ENCODE measurements at places on chromosomes 16 and 17.

DNA sequence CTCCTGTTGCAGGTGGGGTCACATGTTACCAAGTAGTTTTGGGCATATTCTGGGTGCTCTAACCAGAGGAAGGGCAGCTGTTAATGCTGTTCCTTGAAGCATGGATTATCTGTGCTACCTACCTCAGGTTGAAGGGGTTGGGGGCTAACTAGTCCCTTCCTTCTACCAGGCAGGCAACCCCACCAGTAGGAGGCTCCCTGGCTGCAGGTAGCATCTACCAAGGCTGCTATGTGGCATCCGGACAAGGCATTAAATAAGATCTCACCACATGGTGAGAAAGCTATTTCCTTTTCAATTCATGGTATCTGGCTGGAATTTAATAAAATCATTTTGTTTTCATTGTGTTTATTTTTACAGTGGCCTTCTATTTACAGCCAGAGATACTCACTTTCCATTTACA lies 62.5 kb downstream of the CACNG3 start:
- no peak for DNase-seq

DNA sequence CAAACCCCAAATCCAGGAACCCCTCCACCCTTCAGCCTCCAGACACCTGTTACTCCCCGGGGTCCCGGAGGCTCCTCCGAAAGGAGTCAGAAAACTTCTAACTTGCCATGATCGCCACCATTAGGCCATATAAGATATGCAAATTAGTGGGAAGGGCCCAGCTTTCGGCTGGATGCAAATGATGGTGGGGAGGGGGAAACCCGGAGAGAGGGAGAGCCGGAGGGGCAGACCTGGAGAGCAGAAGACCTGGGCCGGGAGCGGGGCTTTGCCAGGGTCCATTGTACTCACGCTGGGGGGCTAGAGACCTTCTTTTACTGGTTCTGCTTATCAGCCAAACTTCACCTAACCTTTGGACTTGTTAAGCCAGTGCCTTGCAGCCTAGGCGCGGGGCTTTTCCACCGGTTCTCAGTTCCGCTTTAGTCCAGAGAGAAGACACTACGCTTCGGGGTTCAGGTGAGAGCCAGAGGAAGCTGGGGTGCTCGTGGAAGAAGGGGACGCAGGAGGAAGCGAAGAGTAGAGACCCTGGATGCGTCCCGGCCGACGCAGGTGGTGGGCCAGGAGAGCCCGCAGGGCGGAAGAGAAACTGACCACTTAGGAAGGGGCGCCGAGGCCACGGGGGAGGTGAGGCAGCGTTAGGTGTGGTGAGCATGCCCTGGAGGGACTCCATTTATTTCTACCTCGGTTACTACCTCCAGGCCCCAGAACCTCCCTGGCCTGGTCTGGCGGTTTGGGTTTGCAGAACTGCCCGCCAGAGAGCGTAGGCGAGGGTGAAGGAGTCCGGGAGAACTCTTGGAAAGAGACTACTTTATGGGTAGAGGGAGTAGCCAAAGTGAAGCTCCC lies at the start of gene HNF1B:
Gene HNF1B (minus strand): TSS at position 99 of the 840 bp plus-strand sequence. CDS start 175 bp downstream, outside the sequence.
- DNase-seq, result no peak

DNA sequence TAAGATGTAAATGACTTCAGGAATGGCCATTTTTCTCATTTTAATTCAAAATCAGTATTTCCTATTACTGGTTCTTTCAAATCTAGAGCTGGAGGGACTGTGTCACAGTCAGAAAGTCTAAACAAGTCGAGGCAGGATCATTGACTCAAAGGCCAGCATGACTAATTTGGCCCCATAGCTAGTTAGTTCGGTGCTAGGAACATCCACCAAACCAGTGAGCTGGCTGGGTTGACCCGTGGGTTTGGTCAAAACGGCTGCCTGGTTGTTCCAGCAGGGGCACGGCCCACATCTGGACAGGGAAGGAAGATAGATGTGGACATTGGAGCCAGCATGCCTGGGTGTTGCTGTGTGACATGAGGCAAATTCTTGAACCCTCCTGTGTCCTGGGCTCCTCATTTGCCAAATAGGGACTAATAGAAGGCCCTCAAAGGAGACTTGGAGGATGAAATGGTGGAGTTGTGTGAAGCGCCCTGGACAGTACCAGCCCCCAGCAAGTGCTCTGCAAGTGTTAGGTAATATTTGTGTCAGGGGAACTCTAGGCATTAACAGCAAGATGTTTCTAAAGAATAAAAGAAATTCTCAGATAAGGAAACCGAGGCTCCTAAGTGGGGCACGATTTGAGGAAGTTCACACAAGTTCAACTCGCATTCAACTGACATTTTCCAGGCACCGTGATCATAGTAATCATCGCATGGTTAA lies 46.2 kb downstream of the MEOX1 start:
- no peak for DNase-seq

DNA sequence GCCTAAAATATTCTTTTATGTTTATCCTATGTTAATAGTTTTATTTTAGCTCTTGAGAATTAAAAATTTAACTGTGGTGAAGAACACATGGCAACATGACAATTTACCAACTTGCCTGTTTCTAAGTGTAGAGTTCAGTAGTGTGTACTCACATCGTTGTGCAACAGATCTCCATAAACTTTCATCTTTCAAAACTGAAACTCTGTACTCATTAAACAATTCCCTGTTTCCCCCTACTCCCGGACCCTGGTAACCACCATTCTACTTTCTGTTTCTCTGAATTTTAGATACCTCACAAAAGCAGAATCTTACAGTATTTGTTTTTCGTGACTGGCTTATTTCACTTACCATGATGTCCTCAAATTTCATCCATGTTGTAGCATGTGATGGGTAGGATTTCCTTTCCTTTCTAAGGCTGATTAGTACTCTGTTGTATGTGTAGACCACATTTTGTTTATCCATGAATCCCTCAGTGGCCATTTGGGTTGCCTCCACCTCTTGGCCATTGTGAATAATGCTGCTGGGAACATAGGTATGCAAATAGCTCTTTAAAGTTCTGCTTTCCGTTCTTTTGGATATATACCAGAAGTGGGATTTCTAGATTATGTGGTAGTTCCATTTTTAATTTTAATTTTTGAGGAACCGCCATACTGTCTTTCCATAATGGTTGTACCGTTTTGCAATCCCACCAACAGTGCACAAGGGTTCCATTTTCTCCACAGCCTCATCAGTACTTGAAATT lies 17.4 kb downstream of the IST1 start:
- DNase-seq, result no peak

GRCh38 chr16:58614212-58614611 lies 15.4 kb downstream of the CNOT1 start:
- no peak for DNase-seq

GRCh38 chr17:40949418-40949817 lies 12.0 kb upstream of the KRT23 start:
- no peak for DNase-seq

DNA sequence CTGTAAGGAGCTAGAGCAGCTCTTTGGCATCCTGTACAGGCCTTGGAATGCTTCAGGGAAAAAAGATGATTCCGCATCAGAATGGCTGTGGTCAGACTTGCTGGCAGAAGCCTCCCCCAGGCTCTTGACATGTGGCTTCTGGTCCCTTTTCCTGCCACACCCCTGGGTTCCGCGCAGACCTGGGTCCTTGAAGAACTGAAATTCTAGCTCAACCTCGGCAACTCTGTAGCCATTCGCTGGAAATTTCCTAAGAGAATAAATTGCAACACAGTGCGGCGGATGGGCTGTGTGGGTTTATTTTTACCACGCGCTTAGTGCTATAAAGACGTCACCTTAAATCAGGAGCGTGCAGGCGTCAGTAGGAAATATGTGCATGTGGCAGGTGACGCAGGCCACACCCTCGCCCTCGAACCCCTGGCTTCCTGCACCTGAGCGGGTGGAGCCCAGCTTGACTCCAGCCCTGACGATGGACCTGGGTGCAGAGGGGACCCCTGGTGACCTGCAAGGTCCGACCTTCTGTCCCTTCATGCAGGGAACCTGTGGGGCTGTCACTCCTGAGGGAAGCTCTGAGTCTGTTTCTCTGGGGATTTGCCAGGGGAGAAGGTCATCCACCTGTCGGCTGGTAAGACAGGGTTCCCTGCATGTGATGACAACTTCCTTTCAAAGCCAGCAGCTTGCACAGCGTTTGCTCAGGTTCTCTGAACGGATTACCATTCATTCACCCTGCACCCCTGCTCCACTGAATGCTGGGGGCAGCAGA lies 46.3 kb downstream of the METRNL start:
- DNase-seq, result no peak

DNA sequence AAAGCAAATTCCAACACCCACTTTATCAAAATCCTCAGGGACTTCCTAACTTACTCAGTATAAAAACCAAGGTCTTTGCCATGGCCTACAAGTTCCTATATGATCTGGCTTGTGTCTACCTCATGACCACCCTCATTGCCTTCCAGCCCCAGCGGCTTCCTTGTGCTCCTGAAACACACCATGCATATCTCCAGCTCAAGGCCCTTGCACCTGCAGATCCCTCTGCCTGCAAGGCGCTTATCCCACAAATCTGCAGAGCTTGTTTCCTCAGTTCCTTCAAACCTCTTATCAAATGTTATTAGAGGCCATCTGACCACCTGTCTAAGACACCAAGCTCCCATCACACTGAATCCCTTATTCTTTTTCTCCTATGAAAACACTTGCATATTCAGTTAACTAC lies 2.6 kb downstream of the BBS2 start:
- DNase-seq, result no peak

GRCh38 chr16:12600116-12600515 lies 203.6 kb downstream of the CPPED1 start:
- DNase-seq, result no peak

DNA sequence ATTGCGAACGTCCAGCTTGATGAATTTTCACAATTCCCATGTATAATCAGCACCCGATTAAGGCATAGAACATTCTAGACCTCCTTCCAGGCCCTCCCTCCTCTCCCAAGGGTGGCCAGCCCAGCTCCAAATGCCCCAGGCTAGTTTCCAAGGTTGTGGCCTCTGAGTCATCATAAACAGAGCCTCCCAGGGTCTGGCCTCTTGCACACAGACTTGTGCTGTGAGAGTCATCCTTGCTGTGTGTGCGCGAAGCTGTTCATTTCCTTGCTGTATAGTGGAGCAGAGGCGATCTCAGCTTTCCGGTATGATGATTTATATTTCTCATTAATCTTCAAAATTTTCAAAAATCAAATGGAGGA lies 20.5 kb upstream of the JPH3 start:
- no peak for DNase-seq

GRCh38 chr17:17814162-17815061 lies 22.4 kb downstream of the SREBF1 start:
- DNase-seq, result no peak

- DNase-seq, result no peak
These were observed 406.0 kb upstream of the MAF start for GRCh38 chr16:80006241-80007215.

DNA sequence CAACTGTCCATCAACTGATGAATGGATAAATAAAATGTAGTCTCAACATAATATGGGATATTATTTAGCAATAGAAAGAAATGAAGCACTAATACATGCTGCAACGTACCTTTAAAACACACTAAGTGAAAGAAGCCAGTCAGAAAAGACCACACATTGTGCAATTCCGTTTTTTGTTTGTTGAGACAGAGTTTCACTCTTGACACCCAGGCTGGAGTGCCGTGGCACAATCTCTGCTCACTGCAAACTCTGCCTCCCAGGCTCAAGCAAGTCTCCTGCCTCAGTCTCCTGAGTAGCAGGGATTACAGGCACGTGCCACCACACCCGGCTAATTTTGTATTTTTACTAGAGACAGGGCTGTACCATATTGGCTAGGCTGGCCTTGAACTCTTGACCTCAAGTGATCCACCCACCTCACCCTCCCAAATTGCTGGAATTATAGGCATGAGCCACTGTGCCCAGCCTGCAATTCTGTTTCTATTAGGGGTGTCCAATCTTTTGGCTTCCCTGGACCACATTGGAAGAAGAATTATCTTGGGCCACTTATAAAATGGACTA lies 40.1 kb downstream of the SCNN1B start:
- DNase-seq, result no peak

- DNase-seq, result no peak
These were observed 56.0 kb downstream of the TNFRSF13B start for GRCh38 chr17:16915752-16916556.

GRCh38 chr17:42709561-42709960 lies 27.2 kb downstream of the CNTNAP1 start:
- no peak for DNase-seq

DNA sequence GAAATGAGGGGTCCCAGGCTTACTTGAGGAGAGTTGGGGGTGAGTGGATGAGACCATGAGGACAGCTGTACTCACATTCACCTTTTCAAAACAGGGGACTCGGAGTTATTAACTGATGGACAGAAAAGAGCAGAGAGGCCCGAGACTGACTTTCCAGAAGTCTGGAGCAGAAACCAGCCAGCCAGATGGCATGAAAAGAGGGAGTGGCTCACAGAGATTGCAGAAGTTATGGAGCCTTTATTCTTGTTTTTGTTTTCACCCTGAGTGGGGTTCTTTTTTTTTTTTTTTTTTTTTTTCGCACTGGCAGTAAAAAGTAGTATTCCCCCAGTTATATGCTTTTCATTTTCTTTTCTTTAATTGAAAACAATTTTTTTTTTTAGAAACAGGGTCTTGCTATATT lies 18.9 kb downstream of the TVP23A start:
- DNase-seq, result no peak

GRCh38 chr17:50471009-50471905 lies 2.6 kb upstream of the CHAD start:
- DNase-seq, result no peak

- DNase-seq, result no peak
These were observed 45.1 kb downstream of the YPEL2 start for GRCh38 chr17:59376506-59376905.

DNA sequence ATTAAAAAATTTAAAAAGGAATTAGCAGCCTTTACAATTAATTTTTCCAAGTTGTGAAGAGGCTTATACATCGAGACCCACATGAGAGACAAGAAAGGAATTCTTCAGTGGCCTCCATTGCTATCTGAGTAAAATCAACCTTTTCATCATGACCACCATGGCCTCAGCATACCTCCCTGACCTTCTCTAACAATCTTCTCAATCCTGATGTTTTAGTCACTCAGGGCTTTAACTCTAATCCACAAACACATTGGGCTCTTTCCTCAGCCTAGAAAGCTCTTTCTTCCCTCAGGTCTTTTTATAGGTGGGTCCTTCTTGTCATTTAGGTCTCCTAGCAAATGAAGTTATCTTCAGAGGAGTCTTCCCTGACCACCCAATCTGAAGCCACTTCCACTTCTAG lies 46.4 kb downstream of the SPOP start:
- DNase-seq, result no peak

DNA sequence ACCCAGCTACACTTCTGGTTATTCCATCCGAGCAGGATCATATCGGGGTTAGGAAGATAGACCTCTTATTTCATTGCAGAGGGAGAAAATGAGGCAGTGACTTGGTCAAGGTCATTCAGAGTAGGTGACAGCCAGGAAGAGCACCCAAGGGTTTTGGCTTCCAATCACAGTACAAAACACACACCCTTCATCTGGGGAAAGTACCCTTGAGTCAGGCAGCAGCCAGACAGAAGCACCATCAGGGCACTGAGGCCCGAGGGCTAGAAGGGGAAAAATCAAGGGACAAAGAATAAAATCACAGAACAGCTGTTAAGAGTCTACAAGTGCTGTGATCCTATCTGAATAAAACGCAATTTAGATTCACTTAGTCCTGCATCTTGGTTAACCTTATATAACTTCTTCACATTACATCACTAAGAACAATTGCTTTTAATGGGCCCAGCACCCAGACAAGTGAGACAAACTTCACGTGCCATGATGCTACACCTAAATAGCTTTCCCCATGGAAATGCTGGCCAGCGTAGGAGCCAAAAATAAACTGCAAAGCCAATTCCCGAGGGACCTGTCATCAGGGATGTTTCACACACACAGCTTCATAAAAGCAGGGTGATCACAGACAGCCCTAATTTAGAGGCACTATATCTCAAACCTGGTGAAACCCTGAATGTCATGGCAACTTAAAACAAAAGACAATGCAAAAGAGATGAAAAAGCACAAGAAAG lies 4.9 kb downstream of the UBE2O start:
- DNase-seq, result no peak

GRCh38 chr17:64309710-64310109 lies 46.6 kb upstream of the TEX2 start:
- no peak for DNase-seq
